A549 treated with Hydrocortisone at 1 μM for 4 hours (cell line): ENCODE measurements at places on chromosomes 7 and 10. TPM values are rescaled to one million over a fixed set of nuclear protein-coding genes. Genes with fewer than 3 reads are reported as not detected.

AVPI1 gene
- 82.5 to 134 TPM (median 124 TPM) in 5 replicates for total RNA-seq

FGFR2 gene
- 0.28 to 0.60 TPM (median 0.43 TPM) in 5 replicates for total RNA-seq

VAX1 gene
- 1.3 to 1.6 TPM (median 1.5 TPM) in 5 replicates for total RNA-seq

BLVRA gene
- total RNA-seq: 68.8 to 84.5 TPM (median 74.3 TPM) in 5 replicates

LRIT1 gene
- total RNA-seq: not detected in 5 replicates

ZNF736 gene
- 0.06 to 0.07 TPM in 2 of 5 replicates, not detected in the others for total RNA-seq

COBL gene
- 4.0 to 4.8 TPM (median 4.4 TPM) in 5 replicates for total RNA-seq

FOXI2 gene
- not detected in 5 replicates for total RNA-seq

FRA10AC1 gene
- total RNA-seq: 4.6 to 5.7 TPM (median 5.1 TPM) in 5 replicates

EEF1AKMT2 gene
- total RNA-seq: 15.3 to 22.3 TPM (median 17.6 TPM) in 5 replicates

ZNF22 gene
- total RNA-seq: 5.1 to 7.6 TPM (median 5.7 TPM) in 5 replicates

ADCYAP1R1 gene
- 0.06 to 0.10 TPM in 2 of 5 replicates, not detected in the others for total RNA-seq

GRM3 gene
- not detected in 5 replicates for total RNA-seq

SAMD9L gene
- total RNA-seq: 0.37 to 0.77 TPM (median 0.41 TPM) in 5 replicates

RAB18 gene
- 83.0 to 93.3 TPM (median 87.2 TPM) in 5 replicates for total RNA-seq

PAX4 gene
- total RNA-seq: not detected in 5 replicates

CUBN gene
- total RNA-seq: 0.06 to 0.10 TPM (median 0.08 TPM) in 5 replicates
